Effector memory CD4-positive, alpha-beta T cell (primary cell): ENCODE measurements at places on chromosomes 1 and 21.

DNA sequence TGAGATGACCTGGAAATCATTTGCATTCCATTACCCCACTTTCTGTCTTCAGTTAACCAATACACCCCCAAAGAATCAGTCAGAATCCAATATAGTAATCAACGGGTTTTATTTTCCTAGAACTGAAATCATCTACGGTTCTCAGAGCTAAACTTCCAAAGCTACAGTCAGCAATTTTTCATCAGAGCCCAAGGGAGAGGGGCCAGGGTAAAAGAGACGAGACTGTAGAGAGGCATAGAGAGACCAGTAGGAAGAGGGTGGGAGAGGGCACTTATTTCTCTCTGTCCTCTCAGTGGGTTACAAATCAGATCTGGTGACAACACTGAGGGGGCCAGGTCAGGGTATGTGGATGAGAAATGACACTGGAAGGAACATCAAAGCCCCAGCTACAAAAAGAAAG, 1.1 kb upstream of the MRPL24 start:
- DNase-seq = no peak

- no peak for DNase-seq
Measured at GRCh38 chr1:85938829-85939228, 217.7 kb downstream of the COL24A1 start.

DNA sequence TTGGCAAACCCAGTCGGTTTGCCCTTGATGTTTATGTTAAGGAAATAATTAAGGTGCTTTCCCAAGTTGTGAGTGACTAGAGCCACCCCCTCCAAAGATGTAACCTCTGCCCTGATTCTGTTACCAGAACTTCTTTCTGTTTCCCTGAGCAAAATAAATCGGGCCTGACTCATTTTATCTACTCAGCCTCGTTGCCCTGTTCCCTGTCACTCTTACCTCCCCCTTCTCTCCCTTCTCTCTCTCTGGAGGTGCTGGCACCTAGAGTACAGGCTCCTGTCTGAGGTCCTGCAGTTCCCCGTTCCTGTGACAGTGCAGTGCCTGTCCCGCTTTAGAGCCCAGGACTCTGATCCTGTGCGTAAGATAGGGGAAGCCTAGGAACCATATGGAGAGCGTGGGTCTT, 35.4 kb downstream of the CXADR start:
- DNase-seq = no peak

- no peak for DNase-seq
Measured at GRCh38 chr1:44532567-44532944, 127.5 kb downstream of the RNF220 start.

DNA sequence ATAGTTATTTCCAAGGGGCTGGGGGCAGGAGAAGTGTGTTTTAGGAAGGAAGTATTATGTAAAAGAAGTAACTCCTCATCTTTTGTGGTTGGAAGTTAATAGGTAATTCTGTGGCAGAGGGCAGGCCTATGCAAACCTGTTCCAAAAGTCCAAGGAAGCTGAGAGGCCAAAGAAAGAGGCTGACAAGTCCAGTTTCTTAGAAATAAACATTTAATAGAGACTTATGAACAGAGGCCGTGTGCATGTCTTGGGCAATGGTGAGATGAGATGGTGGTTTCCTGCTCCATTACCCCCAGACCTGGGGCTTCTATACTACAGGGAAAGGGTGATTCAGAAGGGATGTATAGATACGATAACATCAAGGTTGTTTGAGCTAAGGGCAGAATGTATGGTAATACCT, 7.6 kb upstream of the CA14 start:
- DNase-seq = no peak

DNA sequence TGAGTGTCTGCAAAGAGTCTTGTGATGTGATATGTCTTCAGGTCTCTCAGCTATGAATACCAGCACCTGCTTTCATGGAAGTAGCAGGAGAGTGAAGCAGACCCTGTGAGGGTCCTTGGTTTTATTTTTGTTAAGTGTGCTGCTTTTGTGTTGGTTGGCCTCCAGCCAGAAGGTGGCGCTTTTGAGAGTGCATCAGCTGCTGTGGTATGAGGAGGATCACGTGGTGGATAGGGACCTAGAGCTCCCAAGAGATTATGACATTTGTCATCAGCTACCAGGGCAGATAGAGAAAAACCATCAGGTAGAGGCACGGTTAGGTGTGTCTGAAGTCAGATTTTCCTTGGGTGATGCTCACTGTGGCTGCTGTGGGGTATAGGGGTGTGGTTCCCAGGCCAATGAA, 1232.1 kb downstream of the MRPL39 start:
- no peak for DNase-seq

- DNase-seq = no peak
Measured at GRCh38 chr1:73860421-73860950, 337.5 kb downstream of the LRRIQ3 start.

- DNase-seq = peak; percentile 62
Measured at GRCh38 chr1:44786138-44786840, 1.7 kb downstream of the BEST4 start.

DNA sequence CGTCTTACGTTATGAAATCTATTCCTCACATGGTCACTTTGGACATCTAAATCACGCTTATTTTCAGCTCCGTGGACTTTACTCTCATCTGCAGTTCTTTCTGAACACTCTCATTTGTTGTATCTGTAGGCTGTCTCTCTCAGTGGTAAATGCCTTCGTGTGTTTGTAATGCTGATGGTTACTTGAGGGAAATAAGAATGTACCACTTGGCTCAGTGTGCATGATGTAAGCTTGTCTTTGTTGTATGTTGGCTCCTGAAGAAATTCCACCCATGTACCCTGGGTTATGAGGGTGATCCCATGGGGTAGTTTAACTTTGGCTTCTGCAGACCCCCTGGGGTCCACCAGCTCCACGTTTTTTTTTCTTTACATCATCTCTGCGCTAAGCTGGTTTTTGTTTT, 378.4 kb downstream of the SETD4 start:
- no peak for DNase-seq

GRCh38 chr1:31790641-31791091, 25.2 kb downstream of the SPOCD1 start:
- DNase-seq = no peak

GRCh38 chr21:40972151-40972550, 125.2 kb upstream of the DSCAM start:
- no peak for DNase-seq

DNA sequence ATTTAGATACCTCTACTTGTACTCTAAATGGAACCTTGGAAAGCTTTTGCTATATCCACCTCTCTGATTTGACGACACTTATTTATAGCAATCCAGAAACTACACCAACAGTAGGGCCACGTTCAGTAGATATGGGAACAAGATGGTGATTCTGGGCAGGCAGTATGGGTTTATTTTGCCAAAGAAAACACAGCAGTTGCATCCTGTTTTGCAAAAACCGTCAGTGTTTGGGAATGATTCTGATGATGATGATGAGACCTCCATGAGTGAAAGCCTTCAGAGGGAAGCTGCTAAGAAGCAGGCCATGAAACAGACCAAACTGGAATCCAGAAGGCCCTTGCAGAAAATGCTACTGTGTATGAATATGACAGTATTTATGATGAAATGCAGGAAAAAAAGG, 41.5 kb upstream of the NEXN start:
- no peak for DNase-seq

- DNase-seq = no peak
Measured at GRCh38 chr1:238141353-238141752, 250.6 kb upstream of the ZP4 start.

- DNase-seq = no peak
Measured at GRCh38 chr1:215710036-215710898, 143.2 kb downstream of the KCTD3 start.
